ENCODE measurements at places on chromosomes 12 and 14.

- DNase-seq = peak; percentile 50
Observed at GRCh38 chr14:37150414-37150813, 22.0 kb downstream of the SLC25A21 start.

DNA sequence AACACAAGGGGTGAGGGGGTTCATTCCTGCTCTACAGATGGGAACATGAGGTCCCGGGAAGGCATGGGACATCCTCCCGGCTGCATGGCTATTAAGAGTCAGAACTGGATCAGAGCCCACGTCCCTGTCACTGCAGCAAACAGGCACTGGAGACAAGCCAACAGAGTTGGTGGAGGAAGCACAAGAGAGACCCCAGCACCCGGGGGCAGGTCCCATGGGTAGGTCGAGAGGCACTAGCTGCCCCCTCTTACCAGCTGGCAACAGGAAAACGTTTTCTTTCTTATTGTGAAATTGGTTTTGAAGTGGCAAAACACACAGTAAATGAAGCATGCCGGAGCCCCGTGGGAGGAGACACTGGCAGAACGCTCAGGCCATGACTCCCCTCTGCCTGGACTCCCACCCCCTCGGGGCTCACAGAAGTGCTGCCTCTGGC lies 43.6 kb downstream of the SYNE3 start:
- DNase-seq = no peak

DNA sequence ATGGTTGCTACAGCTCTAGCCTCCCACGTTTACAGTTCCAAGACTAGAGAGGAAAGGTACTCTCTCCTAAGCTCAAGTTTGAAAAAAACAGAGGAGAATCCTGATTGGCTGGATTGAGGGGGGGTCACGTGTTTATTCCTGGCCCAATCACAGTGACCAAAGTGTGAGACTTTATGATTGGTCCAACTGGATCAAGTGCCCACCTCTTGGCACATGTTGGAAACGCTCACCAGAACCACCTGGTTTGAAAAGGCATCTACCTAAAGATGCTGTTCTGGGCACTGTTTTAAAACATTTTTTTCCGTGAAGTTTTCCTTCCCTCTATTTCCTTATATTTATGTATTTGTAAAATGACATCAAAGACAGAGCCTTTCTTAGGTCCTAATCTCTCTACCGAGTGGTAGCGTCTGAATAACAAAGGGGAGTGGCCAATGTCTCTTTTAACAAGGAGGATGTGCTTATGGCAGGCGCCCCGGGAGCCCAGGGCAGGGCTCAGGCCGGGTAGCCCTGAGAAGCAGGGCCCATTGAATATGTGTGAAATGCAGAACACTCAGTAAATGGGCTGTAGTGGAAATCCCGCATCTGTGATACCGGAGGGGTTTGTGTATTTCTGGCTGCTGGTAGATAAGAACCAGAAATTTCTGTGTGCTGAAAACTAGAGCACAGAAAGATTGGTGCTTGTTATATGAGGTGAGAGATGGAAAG lies 146.2 kb downstream of the ATP23 start:
- peak; percentile 37 for DNase-seq

GRCh38 chr12:38728894-38729293 lies 176.5 kb downstream of the CPNE8 start:
- no peak for DNase-seq

DNA sequence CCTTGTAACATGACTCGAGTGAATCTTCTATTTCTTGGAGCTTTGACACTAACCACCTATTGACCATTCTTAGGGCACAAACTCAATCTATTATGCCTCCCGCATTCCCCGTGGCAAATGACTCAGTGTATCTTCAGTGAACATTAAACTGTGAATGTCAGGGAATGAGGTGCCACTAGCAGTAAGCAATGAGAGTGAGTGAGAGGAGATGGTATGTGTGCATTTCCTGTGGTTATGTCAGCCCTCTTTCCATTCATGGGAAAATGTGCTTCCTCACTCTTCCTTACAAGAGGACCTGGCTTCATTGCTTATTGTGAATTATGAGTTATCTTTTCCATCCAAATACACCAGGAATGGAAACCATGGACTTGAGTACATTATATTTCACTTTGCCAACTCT lies 229.2 kb downstream of the EMP1 start:
- peak; percentile 94 for DNase-seq

DNA sequence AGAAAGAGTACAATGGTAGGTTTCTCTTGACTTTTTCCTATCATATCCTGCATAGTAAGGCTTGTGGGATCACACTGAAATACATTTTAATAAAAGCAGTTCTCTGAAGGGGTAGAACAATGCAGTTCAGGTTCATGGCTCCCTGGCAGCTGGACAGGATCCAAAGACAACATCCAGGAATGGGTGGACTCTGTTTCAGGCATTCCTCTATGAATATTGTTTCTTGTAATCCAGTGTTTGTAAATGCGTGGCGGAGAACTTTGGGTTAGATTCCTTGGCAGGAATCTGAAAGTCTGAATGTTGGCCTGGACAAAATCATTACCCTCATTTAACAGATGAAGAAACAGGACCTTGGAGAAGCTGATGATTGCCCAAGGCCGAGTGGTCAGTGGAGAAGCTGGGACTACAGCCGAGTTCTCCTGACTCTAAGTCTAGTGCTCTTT lies 43.5 kb downstream of the SYNE2 start:
- DNase-seq = peak; percentile 58

DNA sequence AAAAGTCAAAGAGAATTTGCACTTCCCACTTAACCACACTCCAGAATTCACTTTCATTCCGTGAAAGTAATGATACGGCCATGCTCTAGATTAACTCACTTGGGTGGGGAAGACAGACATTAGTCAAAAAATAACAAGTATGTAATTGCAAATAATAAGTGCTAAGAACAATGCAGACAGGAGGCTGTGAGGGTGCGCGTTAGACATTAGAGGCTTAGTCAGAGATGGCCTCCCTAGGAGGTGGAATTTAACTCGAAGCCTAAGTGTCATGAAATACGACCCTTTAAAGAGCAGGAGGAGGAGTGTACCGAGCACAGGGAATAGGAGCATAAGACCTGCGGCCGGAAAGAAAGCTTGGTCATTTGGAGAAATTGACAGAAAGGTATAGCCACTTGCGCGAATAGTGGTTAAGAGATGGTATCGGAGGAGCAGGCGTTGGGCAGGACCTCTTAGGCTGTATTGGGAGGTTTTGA lies 628 bp downstream of the SNRPF start:
- DNase-seq = peak; percentile 13

GRCh38 chr12:104768033-104768432 lies 190.1 kb downstream of the SLC41A2 start:
- no peak for DNase-seq

All from HT1080 (cell line).